ENCODE measurements at places on chromosomes 1 and 21.
A peak's percentile ranks its signal among the peaks of the same experiment; 100 is the strongest.

- peak; percentile 2 for DNase-seq
These were observed 36.9 kb upstream of the ST6GALNAC5 start for GRCh38 chr1:76830373-76830772.

GRCh38 chr1:205434738-205435137 lies 12.9 kb upstream of the LEMD1 start:
- DNase-seq = no peak

GRCh38 chr1:109148987-109149561 lies 35.2 kb downstream of the ELAPOR1 start:
- DNase-seq = no peak

- no peak for DNase-seq
These were observed 10.0 kb upstream of the TTC39A start for GRCh38 chr1:51340380-51340779.

DNA sequence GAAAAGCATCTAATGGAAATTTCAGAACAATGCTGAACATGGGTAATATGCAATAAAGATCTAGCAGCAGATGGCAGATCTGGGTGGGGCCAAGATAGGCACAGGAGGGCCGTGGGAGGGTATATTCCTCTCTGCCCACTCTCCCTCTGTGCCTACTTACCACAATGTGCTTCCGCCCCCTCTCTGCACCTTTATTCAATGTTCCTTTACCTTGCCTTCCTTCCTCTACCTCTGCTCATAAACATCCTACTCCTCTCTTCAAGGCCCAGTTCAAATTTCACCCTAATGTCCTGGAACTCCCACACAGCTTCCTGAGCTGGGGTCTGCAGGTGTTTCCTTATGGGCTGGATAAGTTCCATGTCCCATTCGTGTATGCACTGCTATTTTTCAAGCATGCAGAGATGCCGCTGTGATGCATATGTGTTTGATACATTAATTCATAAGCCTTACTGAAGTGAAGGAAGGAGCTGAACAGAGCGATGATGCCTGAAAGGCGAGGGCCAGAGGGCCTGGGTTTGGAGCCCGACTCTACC lies 65.6 kb upstream of the EDEM3 start:
- DNase-seq = no peak
